ENCODE measurements at places on chromosomes 5 and 9. TPM values are rescaled to one million over a fixed set of nuclear protein-coding genes. Genes with fewer than 3 reads are reported as not detected.

The STING1 gene
- 6.3 TPM for total RNA-seq

GRCh38 chr5:58108511-58108910 is 351.4 kb downstream of the PLK2 start:
- no peak for DNase-seq

GRCh38 chr5:73213566-73213998 is 40.6 kb downstream of the TMEM174 start:
- DNase-seq: no peak

GRCh38 chr5:1467341-1468246 is 22.4 kb upstream of the SLC6A3 start:
- DNase-seq: no peak

- DNase-seq: no peak
Observed at GRCh38 chr9:76785501-76785900, 21.3 kb downstream of the PCA3 start.

DNA sequence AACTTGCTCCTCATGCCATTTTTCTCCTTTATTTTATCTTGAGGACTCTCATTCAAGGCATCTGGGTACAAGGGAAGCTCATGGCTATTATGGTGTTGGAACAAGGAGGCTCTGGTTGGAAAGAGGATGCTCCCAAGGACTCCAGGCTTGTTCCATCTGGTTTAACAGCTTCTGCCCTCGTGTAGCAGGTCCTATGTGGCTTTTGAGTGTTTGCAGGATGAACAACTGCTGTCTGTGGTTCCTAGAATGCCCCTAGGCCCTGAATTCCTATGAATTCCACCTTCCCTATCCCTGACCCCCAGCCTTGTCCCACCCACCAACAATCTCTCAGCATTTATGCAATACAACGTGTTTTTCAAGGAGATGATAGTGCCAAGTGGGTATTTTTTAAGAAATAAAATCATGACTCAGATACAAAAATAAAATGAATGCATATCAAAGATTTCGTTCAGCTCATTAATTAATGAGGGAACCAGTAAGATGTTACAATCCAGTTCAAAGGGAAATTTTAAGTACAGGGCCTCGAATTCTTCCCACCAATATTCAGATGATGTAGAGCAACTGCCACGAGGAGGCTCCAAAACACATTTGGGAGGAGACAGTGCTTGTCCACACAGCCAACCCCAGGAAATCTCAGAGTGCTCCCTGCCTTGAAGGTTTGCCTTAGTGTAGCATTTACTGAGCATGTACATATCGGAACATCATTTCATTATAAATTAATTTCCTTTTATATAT is 182.0 kb downstream of the MUSK start:
- DNase-seq: no peak

All from cerebellum (tissue), 4 donors.